ENCODE measurements at places on chromosomes 16 and 17. TPM values are rescaled to one million over a fixed set of nuclear protein-coding genes. Genes with fewer than 3 reads are reported as not detected.
A peak's percentile ranks its signal among the peaks of the same experiment; 100 is the strongest.

- no peaks in the 10 kb centered on the region for H3K27me3 ChIP-seq
- no peaks in the 10 kb centered on the region for H3K4me1 ChIP-seq
- DNase-seq, result no peak
- H3K27ac ChIP-seq, result no peak overlapping the region
Observed at GRCh38 chr16:79998143-79998542, 397.6 kb upstream of the MAF start.

DNA sequence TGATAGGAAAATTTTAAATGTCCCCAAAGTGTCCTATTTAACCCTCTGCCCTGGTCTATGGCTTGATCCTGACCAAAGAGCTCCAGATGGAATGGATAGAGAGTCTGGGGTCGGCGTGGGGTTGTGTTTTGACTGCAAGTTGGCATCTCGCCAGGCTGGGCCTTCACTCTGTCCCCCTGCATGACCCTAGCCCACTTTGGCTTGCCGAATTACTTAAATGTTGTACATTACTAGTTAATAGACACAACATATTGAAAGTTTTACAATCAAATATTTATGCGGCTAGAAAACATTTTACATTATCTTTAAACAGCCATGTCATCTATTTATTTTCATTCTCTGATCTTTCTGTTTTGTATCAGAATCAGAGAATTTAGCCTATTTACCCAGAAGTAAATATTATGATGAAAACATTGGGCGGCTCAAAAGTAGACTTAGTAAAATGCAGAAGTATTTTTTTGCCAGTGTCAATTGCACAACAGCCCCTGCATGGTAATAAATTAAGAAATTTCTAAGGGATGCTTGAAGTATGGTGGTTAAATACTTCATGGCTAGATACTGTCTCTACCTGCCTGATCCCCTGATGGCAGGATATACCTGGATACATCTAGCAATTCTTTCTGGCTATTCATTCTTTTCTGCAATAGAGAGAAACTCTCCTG is 18.8 kb upstream of the MYOCD start:
- DNase-seq, result peak; percentile 75
- peaks cover 27% of the 10 kb centered on the region for H3K4me1 ChIP-seq
- H3K27me3 ChIP-seq, result peaks cover 5% of the 10 kb centered on the region
- H3K27ac ChIP-seq, result no peak overlapping the region

The MEIOC gene
- 0.08 TPM for polyA plus RNA-seq

The PRR29 gene
- polyA plus RNA-seq, result 8.0 TPM

DNA sequence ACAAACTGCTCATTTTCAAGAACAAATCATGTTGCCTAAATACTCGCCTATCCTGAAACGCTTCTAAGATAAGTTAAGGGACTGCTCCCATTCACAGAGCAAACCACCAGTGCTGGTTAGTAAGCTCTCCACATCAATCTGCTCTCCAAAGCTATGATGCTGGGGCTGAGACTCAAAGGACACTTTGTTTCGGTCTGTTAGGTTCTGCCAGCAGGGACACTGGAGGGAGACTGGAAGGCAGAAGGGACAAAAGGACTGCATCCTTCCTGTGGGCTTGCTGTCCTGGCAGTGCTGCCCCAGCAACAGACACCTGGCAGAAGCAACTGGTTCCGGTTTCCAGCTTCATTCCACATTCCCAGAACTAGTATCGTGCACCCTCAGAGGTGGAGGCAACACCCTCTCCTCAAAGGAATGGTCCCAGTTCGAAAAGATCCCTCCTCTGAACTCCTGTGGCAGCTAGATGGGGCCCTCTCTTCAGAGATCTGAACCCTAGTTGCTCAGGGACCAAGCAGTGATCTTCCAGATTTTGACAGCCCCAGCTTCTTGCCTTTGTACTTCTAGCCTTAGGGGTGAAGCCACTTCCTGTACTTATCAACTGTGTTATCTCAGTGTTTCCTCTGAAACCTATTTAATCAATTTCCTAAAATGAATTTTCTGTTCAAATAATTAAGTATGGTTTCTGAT is 73.4 kb upstream of the GSG1L start:
- H3K27me3 ChIP-seq, result no peaks in the 10 kb centered on the region
- no peak overlapping the region for H3K4me3 ChIP-seq
- no peaks in the 10 kb centered on the region for H3K4me1 ChIP-seq

The DVL2 gene
- 25.1 TPM for polyA plus RNA-seq

The CALB2 gene
- 0.02 TPM for polyA plus RNA-seq

GRCh38 chr16:56679818-56680217 is 2.5 kb upstream of the MT1X start:
- H3K4me3 ChIP-seq, result no peak overlapping the region
- peaks cover 2% of the 10 kb centered on the region for H3K36me3 ChIP-seq
- DNase-seq, result no peak
- peaks cover 24% of the 10 kb centered on the region for H3K27me3 ChIP-seq

The SNAI3 gene
- polyA plus RNA-seq, result 3.8 TPM

The PPP1R27 gene
- polyA plus RNA-seq, result not detected

The NPIPB2 gene
- polyA plus RNA-seq, result 6.6 TPM

GRCh38 chr16:65919986-65920376 is 446.5 kb upstream of the CDH5 start:
- H3K27ac ChIP-seq, result no peak overlapping the region
- H3K4me3 ChIP-seq, result no peak overlapping the region
- H3K27me3 ChIP-seq, result no peaks in the 10 kb centered on the region
- no peak for DNase-seq

The AANAT gene
- polyA plus RNA-seq, result 0.10 TPM

GRCh38 chr17:69236464-69236863 is 7.8 kb upstream of the ABCA10 start:
- H3K4me3 ChIP-seq, result no peak overlapping the region
- DNase-seq, result no peak
- no peaks in the 10 kb centered on the region for H3K27me3 ChIP-seq
- peaks cover 4% of the 10 kb centered on the region for H3K4me1 ChIP-seq
- peaks cover 7% of the 10 kb centered on the region for H3K36me3 ChIP-seq

DNA sequence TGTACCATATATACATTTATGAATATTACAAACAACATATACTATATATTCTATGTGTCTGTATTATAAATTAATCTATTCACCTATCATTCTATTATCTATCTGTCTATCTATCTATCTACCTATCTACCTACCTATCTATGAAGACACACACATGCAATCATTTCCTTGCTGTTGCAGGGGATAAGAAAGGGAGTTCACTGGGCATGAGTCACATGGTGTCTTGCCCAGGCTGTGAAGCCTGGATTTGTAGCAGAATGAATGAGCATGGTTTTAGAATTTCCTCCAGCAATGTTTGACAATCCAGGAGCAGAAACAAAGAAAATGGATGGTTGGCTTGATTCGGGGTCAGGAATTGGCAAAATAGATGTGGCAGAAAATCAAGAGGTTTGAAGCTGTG is 23.2 kb upstream of the FAM20A start:
- H3K27me3 ChIP-seq, result no peaks in the 10 kb centered on the region
- no peak overlapping the region for H3K4me3 ChIP-seq
- no peak overlapping the region for H3K27ac ChIP-seq
- no peak for DNase-seq

GRCh38 chr17:49496867-49497147 is 1.7 kb downstream of the NGFR start:
- no peak for DNase-seq
- peaks cover 4% of the 10 kb centered on the region for H3K27me3 ChIP-seq
- H3K36me3 ChIP-seq, result no peaks in the 10 kb centered on the region

- no peaks in the 10 kb centered on the region for H3K4me1 ChIP-seq
- no peaks in the 10 kb centered on the region for H3K27me3 ChIP-seq
- H3K4me3 ChIP-seq, result no peak overlapping the region
- H3K27ac ChIP-seq, result no peak overlapping the region
Observed at GRCh38 chr16:78001451-78002025, 20.8 kb upstream of the CLEC3A start.

- H3K36me3 ChIP-seq, result no peaks in the 10 kb centered on the region
- no peak for DNase-seq
- H3K4me3 ChIP-seq, result no peak overlapping the region
- no peak overlapping the region for H3K27ac ChIP-seq
Observed at GRCh38 chr16:81938326-81939163, 72.7 kb downstream of the SDR42E1 start.

- peak overlapping the region; percentile 73 for H3K4me3 ChIP-seq
- no peaks in the 10 kb centered on the region for H3K4me1 ChIP-seq
- H3K27me3 ChIP-seq, result no peaks in the 10 kb centered on the region
- peaks cover 9% of the 10 kb centered on the region for H3K36me3 ChIP-seq
- peak overlapping the region; percentile 15 for H3K27ac ChIP-seq
Observed at GRCh38 chr17:50426814-50427787, 1.1 kb downstream of the ACSF2 start.

DNA sequence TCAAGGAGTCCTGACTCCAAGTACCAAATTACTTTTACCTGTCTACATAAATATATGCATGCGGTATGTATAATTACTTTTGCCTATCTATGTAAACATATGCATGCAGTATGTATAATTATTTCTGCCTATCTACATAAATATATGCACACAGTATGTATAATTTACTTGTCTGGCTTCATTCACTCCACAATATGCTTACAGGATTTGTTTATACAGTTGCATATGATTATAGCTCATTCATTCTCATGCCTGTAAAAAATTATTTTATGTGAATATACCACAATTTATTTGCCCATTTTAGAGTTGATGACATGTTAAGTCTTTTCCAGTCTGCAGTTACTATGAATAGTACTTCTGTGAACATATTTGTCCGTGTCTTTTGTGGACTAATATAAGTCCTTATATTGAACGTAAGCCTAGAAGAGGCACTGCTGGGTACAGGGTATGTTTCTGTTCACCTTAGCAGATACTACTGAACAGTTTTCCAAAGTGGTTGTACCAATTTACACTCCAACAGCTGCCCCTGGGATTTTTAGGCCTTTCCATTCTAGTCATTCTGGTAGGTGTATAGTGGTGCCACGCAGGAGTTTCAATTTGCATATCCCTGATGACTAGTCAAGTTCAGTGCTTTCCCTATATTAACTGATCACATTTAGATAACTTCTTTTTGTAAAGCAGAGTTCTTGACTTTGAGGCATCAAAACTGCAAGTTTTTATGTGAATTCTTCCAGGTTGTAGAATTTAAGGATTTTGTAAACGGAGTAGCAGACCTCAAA is 47.0 kb downstream of the MARVELD3 start:
- DNase-seq, result no peak
- no peaks in the 10 kb centered on the region for H3K4me1 ChIP-seq
- no peak overlapping the region for H3K27ac ChIP-seq
- peaks cover 11% of the 10 kb centered on the region for H3K36me3 ChIP-seq
- H3K27me3 ChIP-seq, result no peaks in the 10 kb centered on the region
- no peak overlapping the region for H3K4me3 ChIP-seq

The GDPD1 gene
- polyA plus RNA-seq, result 1.2 TPM

- H3K36me3 ChIP-seq, result no peaks in the 10 kb centered on the region
- no peaks in the 10 kb centered on the region for H3K27me3 ChIP-seq
- no peak overlapping the region for H3K27ac ChIP-seq
- no peak overlapping the region for H3K4me3 ChIP-seq
- no peak for DNase-seq
Observed at GRCh38 chr16:10850478-10850850, 26.5 kb upstream of the CIITA start.

The ICAM2 gene
- 64.1 TPM for polyA plus RNA-seq

DNA sequence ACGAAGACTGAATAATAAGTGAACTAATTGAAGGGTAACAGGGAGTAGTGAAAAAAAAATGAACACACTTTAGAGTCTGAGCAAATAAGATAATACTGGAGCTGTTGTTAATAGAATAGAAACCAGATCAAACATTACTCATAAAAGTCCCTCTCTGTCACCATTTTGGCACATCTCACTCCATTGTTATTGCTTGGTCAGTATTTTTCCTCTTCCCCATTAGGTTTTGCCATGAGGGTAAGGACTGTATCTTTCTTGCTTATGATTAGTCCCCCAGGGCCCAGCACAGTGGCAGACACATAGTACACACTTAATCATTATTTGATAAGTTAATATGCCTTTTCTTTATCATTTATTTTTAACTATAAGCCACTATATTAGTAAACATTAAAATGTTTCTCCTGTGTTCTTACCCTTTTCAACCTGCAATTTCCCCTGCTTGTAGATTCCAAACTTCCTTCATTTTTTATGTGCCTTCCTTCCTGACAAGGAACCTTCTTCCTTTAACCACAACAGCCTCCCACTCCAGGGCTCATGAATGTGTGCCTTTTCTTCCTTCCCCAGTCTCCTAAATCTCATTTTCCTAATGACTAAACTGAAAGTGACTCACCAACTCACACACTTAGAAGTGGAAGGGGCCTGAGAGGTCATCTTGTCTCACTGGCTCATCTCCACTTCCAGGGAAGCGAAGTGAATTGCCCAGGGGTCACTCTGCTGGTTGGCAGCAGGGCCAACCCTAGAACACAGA is 88.2 kb upstream of the HAS3 start:
- H3K4me3 ChIP-seq, result no peak overlapping the region
- no peaks in the 10 kb centered on the region for H3K27me3 ChIP-seq
- H3K36me3 ChIP-seq, result no peaks in the 10 kb centered on the region
- H3K27ac ChIP-seq, result no peak overlapping the region
- no peaks in the 10 kb centered on the region for H3K4me1 ChIP-seq

The KRT39 gene
- not detected for polyA plus RNA-seq

DNA sequence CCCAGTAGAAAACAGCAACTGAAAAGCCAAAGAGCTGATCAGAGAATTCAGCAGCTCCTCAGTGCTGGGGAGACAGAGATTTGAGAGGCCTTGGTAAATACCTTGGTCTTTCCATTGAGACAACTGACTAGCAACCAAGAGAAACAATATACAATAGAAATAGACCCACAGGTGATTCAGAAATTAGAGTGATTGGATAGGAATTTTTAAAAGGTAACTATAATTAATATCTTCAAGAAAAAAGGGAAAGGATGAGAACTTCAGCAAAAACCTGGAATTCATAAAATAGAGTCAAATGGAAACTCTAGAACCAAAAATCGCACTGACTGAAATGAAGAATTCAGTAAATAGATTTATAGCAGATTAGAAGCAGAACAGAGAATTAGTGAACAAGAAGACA is 32.5 kb upstream of the ITGAX start:
- H3K27me3 ChIP-seq, result no peaks in the 10 kb centered on the region
- H3K4me3 ChIP-seq, result no peak overlapping the region
- DNase-seq, result no peak
- no peak overlapping the region for H3K27ac ChIP-seq
- H3K36me3 ChIP-seq, result no peaks in the 10 kb centered on the region
- H3K4me1 ChIP-seq, result no peaks in the 10 kb centered on the region

DNA sequence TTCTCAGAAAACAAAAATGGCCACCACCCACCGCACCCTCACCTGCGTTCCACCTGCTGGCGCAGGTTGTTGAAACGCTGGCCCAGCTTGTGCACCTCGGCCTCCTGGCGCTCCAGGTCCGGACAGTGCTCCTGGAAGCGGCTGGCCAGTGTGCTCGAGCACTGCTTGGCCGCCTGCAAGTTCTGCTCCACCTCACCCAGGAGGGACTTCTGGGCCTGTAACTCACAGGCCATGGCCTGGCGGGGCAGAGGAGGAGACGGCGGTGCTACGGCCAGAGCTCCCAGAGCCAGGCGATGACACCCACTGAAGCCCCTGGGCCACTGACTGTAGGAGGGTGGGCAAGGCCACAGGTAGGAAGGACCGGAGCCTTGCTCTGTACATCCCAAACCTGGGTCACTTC is 43.4 kb downstream of the UBN1 start:
- H3K27ac ChIP-seq, result no peak overlapping the region
- no peak for DNase-seq
- H3K36me3 ChIP-seq, result no peaks in the 10 kb centered on the region

- no peak for DNase-seq
- H3K36me3 ChIP-seq, result peaks cover 18% of the 10 kb centered on the region
- no peaks in the 10 kb centered on the region for H3K27me3 ChIP-seq
- H3K27ac ChIP-seq, result no peak overlapping the region
- H3K4me3 ChIP-seq, result no peak overlapping the region
- H3K4me1 ChIP-seq, result no peaks in the 10 kb centered on the region
Observed at GRCh38 chr16:89129378-89129777, 35.7 kb downstream of the ACSF3 start.

The CTRB1 gene
- 0.33 TPM for polyA plus RNA-seq

All from lung (tissue), 17 donors.